ENCODE measurements at places on chromosomes 16 and 17.

DNA sequence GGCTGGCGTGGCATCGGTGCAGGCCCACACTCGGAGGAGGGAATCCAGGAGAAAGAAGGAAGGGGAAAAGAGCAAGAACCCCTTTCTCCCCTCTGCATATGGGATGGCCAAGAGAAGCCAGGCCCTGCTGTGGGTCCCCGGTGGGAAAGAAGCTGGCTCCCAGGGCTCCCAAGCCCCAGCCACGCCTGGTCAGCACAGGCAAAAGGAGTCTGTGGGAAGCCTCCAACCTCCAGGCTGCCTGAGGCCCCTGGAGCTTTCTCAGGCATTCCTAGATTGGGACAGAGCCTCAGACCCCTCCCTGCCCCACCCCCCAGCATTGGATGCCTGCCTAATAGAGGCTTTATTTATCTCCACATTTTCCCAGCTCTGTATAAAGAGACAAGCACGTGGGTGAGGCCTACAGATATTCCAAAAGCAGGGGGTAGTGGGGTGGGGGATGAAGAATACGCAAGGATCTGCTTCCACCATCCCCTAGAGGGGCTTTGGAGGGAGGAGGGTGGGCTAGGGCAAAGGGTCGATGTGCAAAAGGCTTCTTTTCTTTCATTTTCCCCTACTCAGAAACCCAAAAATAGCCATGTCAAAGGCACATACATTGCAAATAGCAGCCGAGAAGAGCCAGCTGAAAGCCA, 56.4 kb downstream of the MPRIP start:
- DNase-seq = no peak

- no peak for DNase-seq
Measured at GRCh38 chr17:74736513-74737298, at the start of gene RAB37. RAB37 (plus strand) TSS chr17:74737256; CDS start chr17:74737273, 17 bp downstream.

- no peak for DNase-seq
Measured at GRCh38 chr17:81338274-81339190, 43.4 kb upstream of the SLC38A10 start.

DNA sequence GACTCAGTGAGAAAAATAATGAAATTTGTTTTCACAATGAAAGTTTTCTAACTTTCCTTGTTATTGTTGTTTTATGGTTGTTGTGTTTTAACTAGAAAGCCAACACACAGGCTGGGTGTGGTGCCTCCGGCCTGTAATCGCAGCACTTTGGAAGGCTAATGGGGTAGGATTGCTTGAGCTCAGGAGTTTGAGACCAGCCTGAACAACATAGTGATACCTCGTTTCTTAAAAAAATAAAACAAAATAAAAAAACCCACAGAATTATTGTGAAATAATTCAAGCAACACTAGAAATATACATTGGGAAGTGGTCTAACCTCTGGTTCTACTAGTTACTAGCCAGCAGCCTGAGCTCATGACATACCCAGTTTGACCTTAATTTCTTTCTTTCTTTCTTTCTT, 630 bp downstream of the MILR1 start:
- DNase-seq = no peak

- no peak for DNase-seq
Measured at GRCh38 chr16:27171584-27171983, 31.7 kb upstream of the KDM8 start.
